ENCODE measurements at places on chromosomes 12 and 14.
A peak's percentile ranks its signal among the peaks of the same experiment; 100 is the strongest.

GRCh38 chr12:41476499-41477439, 288.6 kb downstream of the PDZRN4 start:
- DNase-seq: no peak

GRCh38 chr14:69690042-69690441, 76.9 kb upstream of the SRSF5 start:
- DNase-seq: no peak

GRCh38 chr14:104651876-104652260, 37.5 kb upstream of the INF2 start:
- no peak for DNase-seq

GRCh38 chr14:105861985-105862465, 335.6 kb downstream of the TMEM121 start:
- no peak for DNase-seq

GRCh38 chr14:35020713-35021112, 25.4 kb upstream of the FAM177A1 start:
- no peak for DNase-seq

DNA sequence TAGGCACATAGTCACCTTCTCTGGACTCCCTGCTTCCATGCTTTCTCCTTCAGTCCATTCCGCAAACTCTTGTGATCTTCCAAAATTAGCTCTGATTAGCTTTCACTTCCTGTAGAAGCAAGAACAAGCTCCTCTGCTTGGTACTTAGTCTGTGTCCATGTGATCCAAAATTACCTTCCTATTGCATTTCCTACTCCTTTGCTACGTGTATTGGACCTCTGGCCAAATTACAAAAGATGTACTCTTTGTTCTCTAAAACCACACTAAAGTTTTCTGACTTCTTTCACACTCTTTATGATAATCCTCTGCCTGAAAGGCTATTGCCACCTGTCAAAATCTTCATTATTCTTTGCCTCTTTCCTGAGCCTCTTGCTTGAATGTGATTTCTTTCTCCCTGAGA, 786 bp upstream of the TSFM start:
- no peak for DNase-seq

- DNase-seq: no peak
Measured at GRCh38 chr12:53977596-53978445, 3.1 kb upstream of the HOTAIR start.

- no peak for DNase-seq
Measured at GRCh38 chr12:29229937-29230336, 80.9 kb downstream of the FAR2 start.

DNA sequence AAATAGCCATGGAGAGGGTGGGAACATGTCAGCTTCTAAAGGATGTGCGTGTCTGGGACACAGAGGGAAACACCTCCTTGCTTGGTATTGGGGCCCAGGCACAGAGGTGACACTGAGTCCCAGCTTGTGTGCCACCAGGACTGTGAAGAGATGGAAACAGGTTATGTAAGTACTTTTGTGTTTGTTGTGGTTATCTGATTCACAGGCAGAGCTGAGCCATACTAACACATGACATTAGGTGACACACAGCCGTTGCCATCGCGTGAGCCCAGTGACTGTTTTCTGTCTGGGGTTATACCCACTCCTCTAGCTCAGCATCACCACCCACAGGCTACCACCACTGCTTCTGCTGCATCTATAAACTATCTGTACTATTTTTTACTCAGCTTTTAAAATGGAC, 12.1 kb upstream of the FLVCR2 start:
- DNase-seq: peak; percentile 75

- no peak for DNase-seq
Measured at GRCh38 chr12:89253488-89253887, 98.8 kb downstream of the DUSP6 start.

- no peak for DNase-seq
Measured at GRCh38 chr14:59622631-59623030, 46.0 kb upstream of the CCDC175 start.

DNA sequence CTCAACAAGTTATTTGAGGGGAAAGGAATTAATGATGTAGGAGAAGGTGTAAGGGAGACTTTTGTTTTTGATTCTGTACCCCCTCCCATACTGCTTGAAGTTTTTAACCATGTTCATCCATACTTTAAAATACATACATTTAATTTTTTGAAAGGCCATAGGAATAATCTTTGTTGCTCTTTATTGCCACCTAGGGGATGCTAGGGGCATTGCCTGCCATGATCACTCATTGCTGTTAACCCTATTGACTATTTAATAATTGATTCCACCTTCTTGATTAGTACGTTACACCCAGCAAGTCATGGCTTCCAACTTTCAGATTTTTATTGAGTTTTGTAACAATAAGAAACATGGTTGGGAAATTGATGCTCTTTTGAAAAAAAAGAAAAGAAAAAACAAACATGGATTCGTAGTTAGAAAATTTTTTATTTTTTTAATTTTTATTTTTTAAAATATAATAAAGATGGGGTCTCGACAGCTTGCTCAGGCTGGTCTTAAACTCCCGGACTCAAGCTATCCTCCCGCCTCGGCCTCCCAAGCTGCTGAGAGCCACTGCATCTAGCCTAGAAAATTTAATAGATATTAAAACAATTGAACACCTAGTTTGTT, 8.5 kb upstream of the PRKAB1 start:
- peak; percentile 60 for DNase-seq

DNA sequence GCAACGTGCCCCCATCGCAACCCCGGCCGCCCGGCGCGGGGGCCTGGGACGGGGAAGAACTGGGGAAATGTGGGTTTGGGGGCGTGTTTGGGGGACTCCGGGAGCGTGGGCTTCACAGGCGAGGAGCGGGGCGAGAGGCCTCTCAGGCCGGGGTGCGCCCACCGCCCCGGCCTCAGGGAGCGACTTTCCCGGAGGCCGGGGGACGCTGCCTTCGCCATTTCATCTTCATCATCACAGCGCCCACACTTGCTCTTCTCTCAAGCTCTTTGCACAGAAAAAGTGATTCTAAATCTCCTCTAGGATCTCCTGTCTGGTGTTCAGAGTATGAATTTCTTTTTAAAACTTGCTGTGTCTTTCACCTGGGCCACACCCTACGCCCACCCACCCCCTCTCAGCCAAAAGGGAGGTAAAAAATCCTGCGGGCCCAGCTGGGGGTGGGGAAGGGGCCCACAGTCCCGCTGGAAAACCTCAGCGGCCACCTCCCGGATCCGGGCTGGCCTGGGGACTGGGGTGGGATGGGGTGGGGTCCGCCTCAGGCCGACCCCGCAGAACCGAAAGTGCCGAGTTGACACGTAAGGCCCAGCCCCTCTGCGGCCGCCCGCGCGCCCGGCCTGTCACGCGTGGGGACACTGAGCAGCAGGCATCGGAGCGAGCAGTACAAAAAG, 7.4 kb downstream of the CDKN1B start:
- DNase-seq: no peak

DNA sequence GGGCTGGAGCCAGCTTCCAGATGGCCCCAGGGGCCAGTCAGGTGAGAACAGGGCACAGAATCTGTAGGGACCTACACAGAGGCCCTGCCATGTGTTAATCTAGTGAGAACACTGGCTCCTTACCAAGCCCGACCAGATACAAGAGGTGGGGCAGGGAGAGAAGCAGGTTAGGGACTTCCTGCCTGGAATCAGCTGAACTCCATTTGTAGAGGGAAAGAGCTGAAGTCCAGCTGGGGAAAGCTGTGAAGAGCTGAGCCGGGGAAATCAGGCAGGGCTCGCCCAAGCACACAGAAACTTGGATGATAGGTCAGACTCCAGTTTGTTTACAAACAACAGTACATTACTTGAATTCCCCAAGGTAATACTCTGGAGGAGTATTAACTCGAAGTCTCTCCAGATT, 46.7 kb downstream of the PTGER2 start:
- DNase-seq: no peak

DNA sequence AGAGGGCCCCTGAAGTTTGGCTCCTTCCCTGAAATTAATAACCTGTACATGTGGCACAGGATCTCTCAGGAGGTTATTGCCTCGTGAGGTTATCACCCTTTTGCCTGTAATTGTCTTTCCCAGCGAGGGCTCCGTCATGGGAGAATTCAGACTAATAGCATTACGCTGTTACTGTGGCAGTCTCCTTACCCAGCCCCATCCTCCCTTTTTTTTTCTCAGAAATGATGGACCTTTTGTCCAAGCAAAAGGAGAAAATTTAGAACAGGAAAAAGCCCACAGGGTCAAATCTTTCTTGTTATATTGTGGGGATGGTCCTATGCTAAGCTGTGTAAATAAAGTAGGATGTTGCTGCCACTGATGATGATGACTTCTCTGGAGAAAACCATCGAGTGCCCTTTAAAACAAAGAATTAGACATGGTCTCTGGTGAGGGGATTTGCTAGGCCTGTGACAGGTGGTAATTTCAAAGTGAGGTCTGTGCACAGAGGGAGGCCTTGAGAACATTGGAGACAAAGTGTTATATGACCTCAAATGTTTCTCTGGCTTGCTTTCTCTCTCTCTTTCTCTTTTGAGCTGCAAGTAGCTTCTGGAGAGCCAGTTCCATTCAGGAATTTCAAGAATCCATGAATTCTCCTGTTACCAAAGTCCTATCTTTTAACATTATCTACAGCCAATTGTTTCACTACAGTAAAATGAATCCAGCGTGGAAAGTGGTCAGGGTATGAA, 357.2 kb downstream of the BMP4 start:
- DNase-seq: no peak

DNA sequence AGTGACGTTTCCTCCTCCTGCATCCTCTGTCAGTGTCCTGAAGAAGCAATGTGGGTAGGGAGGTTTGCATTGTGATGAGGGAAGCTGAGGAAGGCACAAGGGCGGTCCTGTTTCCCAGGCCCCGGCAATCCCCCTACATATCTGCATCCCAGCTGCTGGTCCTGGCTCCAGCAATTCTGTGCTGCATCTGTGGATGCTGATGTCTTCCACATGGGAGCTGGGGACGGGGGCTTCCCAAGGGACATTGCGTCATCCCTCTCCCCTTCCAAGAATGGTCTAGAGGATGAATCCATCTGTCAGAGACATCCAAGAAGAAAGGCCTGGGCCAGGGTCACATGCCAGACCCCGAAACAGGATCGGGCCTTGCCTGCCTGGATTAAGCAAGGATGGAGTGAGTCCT, 52.1 kb downstream of the TSPAN11 start:
- DNase-seq: no peak
